ENCODE measurements at places on chromosomes 5 and 9. TPM values are rescaled to one million over a fixed set of nuclear protein-coding genes. Genes with fewer than 3 reads are reported as not detected.

DNA sequence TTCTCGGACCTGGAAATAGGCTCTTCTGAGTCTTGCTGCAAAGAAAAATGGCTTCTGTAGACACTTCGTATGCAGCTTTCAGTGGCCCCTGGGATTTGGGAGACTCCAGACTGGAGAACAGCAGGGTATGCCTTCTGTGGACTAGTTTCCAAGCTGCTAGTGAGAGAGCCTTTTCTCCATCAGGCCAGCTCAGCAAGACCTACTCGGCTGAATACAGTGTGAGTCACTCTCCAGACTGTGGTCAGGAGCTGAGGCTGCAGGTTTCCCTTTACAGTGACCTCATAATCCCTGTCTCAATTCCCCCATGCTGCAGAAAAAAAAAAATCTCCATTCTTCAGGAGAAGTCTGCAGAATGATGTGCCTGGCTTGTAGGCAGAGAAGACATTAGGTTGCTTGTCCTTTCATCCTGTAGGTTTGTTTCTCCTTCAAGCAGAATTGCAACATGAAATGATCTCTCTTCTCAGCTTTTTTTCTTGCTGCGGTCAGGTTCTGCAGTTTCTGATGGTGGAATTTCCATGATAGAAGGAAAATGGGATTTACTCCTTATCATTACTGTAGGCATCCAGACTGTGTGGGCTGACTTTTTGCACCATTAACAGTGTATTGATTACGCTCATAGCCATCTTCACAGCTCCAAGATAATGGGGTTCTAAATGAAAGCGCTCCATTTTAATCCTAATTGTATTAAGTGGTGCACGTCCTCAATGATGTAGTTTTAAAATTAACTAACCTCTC lies 78.3 kb upstream of the TNFSF8 start:
- H3K4me1 ChIP-seq = no peaks in the 10 kb centered on the region
- H3K27ac ChIP-seq = no peak overlapping the region
- DNase-seq = no peak

- H3K27me3 ChIP-seq = no peaks in the 10 kb centered on the region
- peaks cover 18% of the 10 kb centered on the region for H3K4me1 ChIP-seq
- H3K27ac ChIP-seq = peak overlapping the region; percentile 71
- no peak for DNase-seq
- no peaks in the 10 kb centered on the region for H3K36me3 ChIP-seq
These were observed 425.9 kb downstream of the SPOCK1 start for GRCh38 chr5:137073189-137073588.

DNA sequence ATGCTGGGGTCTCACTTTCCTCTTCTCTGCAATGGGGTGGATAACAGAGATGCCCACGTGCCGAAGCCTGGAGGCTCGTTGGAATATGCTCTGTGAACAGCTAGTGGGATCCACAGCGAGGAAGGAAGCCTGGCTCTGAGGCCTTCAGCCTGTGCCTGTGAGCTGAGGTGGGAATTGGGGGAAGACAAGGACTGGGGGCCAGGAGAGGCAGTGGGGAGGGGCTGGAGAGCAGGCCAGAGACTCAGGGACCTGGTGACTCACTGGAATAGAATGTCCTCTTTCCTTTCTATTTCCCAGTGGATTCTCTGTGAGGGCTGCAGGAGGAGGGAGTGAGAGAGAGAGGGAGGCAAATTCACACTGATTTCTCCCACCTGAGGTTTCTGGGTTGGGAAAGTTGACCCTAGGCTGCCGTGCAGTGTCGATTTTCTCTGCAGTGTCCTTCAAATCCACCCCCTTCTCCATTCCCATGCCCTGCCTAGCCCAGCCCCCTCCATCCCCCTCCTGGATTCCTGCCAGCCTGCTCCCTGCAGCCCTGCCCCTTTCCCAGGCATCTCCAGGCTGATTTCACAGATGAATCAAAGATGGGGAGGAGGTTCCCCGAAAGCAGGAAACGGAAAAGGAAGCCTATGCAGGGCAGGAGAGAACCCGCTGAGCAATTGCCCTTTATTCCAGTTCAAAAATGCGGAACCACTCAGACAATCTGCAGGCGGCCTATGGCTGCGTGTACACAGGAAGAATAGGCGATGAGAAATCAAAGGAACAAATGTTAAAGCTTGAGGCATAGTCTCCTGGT lies 1.4 kb upstream of the SPAAR start:
- peak; percentile 41 for DNase-seq
- H3K4me1 ChIP-seq = peaks cover 9% of the 10 kb centered on the region
- H3K27me3 ChIP-seq = no peaks in the 10 kb centered on the region
- H3K27ac ChIP-seq = peak overlapping the region; percentile 60
- no peaks in the 10 kb centered on the region for H3K36me3 ChIP-seq

- peaks cover 5% of the 10 kb centered on the region for H3K4me1 ChIP-seq
- peak overlapping the region; percentile 92 for H3K27ac ChIP-seq
- H3K4me3 ChIP-seq = peak overlapping the region; percentile 48
- no peaks in the 10 kb centered on the region for H3K27me3 ChIP-seq
- no peak for DNase-seq
These were observed 1.3 kb upstream of the NREP start for GRCh38 chr5:111758284-111758628.

DNA sequence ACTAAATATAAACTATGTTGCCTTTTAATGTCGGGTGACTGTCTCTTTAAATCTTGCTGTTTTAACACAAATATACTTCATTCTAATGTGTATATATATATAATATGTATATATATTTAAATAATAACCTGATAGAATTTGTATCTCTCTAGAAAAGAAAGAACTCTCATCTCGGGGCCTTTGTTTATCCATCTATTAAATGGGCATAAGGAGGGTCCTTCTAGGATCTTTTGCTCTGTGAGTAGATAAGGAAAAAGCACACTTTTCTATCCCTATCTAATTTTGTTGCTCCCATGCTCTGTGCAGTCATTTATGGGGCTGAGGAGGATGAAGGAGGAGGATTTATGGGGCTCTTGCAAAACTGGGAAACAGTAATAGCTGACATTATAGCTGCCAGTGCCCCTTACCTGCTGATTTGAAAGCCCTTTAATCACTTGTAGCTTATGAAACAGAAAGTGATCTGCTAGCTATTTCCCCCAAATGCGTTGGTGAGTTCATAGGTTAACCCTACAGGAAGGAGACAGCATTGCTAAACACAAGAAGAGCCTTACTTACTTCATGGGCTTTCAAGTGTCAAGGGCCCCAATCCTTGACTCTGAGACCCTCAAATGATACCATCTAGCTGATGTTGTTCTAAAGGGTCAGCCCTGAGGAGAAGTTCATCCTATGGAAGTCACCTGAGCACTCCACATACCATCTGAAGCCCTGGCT lies 5.8 kb upstream of the PPARGC1B start:
- H3K27ac ChIP-seq = no peak overlapping the region
- no peaks in the 10 kb centered on the region for H3K36me3 ChIP-seq
- no peak for DNase-seq
- no peak overlapping the region for H3K4me3 ChIP-seq
- no peaks in the 10 kb centered on the region for H3K27me3 ChIP-seq
- H3K4me1 ChIP-seq = no peaks in the 10 kb centered on the region

DNA sequence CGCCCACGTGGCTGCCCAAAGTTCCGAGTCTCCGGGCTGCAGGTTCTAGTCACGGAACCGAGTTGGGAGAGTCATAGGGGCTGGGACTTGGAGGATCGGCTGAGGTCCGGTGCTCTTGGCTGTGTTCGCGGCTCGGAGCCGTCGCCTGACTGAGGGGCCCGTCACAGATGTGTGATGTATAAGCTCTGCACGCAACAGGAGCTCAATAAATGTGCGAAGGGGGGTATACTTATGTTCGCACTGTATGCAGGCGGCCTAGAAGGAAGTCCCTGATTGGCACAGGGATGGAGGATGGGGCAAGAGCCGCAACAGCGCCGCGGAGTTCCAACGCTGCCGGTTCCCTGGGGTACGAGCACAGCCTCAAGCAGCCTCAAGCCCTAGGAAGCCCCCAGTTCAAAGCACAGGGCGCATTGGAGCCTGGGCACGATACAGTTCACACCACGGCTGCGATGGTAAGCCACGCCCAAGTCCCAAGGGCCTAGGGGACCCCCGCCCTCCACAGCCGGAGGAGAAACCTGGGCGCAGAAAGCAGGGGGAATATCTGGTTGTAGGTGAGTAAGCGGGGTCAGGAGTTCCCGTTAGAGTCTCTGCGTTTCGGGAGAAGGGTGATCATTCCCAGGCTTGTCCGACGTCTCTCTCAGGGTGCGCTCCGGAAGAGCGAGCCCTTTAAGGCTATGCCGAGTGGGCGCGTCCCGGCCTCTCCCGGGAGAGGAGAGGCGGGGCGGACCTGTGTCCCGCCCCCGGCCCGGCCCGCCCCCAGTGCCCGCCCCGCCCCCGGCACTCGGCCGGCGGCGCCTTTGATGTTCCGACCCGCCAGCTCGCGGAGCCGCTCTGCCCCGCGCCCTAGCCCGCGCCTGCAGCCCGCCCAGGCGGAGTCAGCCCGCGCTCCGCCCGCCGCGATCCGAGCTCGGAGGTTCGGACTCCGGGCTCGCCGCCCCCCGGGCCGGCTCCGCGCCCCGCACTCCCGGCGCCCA lies at the start of gene TCF7:
Gene TCF7 (plus strand): TSS at position 780 of the 974 bp plus-strand sequence. CDS start 226 bp downstream, outside the sequence.
- H3K36me3 ChIP-seq = no peaks in the 10 kb centered on the region
- peak; percentile 92 for DNase-seq
- peak within 1 kb of the TSS; percentile 26 for H3K4me3 ChIP-seq
- no peaks in the 10 kb centered on the region for H3K27me3 ChIP-seq

- DNase-seq = no peak
- H3K27me3 ChIP-seq = no peaks in the 10 kb centered on the region
- H3K4me1 ChIP-seq = no peaks in the 10 kb centered on the region
- no peaks in the 10 kb centered on the region for H3K36me3 ChIP-seq
These were observed 6.9 kb downstream of the PIP5K1B start for GRCh38 chr9:68711932-68712331.

DNA sequence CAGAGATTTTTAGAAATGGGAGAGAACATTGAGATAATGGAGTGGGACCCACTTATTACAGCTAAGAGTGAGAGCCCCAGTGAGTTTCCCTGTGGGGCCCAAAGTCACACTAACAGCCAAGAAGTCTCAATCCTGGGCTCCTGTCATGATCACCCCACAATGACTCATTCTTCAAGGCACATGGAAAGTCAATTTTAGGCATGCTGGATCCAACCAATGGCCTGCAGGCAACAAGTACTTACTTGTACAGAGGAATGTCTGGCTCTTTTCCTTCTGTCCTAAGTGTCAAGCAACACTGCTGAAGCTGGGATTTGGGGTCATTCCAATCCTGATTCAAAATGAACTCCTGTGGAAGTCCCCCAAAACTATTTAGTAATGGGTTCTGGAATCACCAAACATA lies 123.1 kb downstream of the DROSHA start:
- no peak overlapping the region for H3K4me3 ChIP-seq
- peaks cover 35% of the 10 kb centered on the region for H3K36me3 ChIP-seq
- no peaks in the 10 kb centered on the region for H3K4me1 ChIP-seq
- H3K27me3 ChIP-seq = no peaks in the 10 kb centered on the region
- H3K27ac ChIP-seq = no peak overlapping the region
- no peak for DNase-seq

DNA sequence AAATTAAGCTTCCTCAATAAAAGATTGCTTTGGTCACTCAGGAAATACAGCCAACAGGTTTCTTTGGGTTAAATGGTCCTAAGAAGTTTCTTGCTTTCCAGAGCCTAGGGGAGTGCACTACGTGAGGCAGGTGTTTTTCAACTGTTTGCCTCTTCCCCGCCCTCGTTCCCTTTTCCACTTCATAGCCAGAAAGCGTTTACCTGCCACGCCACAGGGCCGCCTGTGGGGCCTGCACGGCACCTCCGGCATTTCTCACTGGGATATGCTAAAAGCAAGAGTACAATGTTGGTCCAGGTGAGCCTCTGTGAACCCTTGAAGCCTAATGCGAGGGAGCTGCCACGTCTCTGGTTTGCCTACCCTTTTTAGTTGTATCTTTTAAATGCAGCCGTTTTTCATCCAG lies 167.6 kb upstream of the OTULINL start:
- H3K36me3 ChIP-seq = no peaks in the 10 kb centered on the region
- no peaks in the 10 kb centered on the region for H3K4me1 ChIP-seq
- DNase-seq = no peak
- H3K27me3 ChIP-seq = no peaks in the 10 kb centered on the region
- no peak overlapping the region for H3K27ac ChIP-seq

Gene ECSCR
- 4.3 TPM for total RNA-seq

Gene HAND1
- total RNA-seq = 0.09 TPM

Gene PDE6A
- not detected for total RNA-seq

Gene ARRDC3
- total RNA-seq = 18.1 TPM

Gene AMBP
- total RNA-seq = 108 TPM

All from pancreas (tissue), 10 donors.